Breast epithelium (tissue), 4 donors: ENCODE measurements at places on chromosomes 3 and 15. TPM values are rescaled to one million over a fixed set of nuclear protein-coding genes. Genes with fewer than 3 reads are reported as not detected.

The LTK gene
- total RNA-seq = 0.66 TPM

The ZNF620 gene
- 6.2 TPM for total RNA-seq

The TLR9 gene
- total RNA-seq = not detected

The ST3GAL6 gene
- 22.1 TPM for total RNA-seq

The NRG4 gene
- total RNA-seq = not detected

The ALDH1A3 gene
- total RNA-seq = 24.2 TPM

The SEMA3B gene
- total RNA-seq = 10.1 TPM

The DUOXA2 gene
- total RNA-seq = not detected

The TAGLN3 gene
- total RNA-seq = not detected

The CAND2 gene
- 4.7 TPM for total RNA-seq

The PIGZ gene
- total RNA-seq = 12.0 TPM

The SEMA7A gene
- 0.80 TPM for total RNA-seq

The SCAANT1 gene
- total RNA-seq = not detected

DNA sequence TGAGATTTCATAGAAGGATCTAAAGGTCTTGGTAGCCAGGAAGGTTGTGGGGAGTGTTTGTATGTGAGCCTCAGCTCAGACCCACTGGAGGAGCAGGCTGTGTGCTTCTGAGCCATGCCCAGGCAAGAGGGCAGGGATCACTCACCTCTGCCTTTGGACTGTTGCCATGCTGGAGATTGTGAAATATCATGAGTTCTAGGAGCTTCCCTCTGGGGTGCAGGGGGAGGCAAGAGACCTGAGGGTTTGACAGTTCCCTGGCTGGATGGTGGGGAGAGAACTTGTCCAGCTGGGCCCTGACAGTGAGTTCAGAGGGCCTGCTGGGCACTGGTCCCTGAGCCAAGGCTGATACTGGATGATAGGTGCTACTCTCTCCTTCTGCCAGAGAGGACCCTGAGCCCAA lies 6.0 kb downstream of the SLC6A1 start:
- no peak for DNase-seq

GRCh38 chr15:31226021-31226420 lies 100.6 kb upstream of the KLF13 start:
- no peak for DNase-seq

- DNase-seq = no peak
Measured at GRCh38 chr3:119885746-119886530, 104.0 kb downstream of the NR1I2 start.

GRCh38 chr15:65249641-65250040 lies 37.0 kb downstream of the PARP16 start:
- DNase-seq = no peak

GRCh38 chr15:43794269-43795037 lies 2.3 kb downstream of the SERF2 start:
- DNase-seq = no peak

DNA sequence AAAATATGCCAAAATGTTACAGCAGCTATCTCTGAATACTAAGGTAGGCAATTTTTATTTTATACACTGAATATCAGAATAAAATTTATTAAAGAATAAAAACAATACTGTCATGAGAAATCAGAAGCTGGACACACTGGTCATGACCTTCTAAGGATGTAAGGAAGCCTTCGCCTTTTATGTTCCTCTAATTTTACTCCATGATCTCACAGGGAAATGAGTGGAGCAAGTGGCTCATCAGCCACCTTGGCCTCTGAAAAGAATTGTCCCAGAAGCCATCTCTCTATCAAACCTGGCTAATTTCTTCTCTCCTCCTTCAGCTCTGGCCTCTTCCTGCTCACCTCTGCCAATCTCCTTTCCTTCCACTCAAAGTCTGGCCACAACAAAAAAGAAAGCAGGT lies 48.6 kb downstream of the THRB start:
- DNase-seq = no peak

DNA sequence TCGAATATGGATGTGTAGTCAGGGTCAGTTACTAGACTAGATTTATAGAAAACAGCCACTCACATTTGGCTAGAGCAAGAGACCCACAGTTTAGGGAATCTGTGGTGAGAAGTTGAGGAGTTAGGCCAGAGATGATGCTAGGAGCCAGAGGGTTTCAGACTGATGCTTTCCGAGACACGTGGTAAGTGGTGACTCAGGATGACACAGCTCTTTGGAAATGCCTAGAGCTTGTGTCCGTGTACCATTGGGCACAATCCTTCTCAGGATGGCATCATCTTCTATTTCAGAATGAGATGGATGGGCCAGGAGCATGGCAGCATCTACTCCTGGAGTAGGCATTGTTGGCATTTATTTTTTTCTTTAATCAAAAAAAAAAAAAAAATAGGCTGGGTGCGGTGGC lies 28.5 kb downstream of the PTPRG start:
- no peak for DNase-seq

DNA sequence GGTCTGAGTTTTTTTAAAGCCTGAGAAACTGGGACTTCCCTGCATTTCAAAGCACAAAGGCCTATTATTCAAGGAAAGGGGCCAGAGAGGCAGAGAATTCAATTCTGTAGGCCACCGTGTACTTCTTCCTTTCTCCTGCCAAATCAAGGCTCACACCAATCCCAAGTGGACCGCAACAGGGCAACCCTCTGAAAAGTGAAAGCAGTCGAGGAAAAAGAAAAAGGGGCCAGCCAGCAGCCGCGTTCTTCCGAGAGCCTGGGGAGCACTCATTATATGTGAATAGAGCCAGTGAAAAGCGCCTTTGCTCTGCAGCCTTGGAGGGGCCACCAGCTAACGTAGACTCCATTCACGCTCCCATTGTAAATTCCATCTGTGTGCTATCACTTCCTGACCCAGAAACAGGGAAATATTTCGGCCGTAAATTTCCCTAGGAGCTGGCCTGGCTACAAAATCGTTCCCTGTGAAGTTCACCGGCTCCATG lies 45.9 kb upstream of the THUMPD3 start:
- DNase-seq = no peak

DNA sequence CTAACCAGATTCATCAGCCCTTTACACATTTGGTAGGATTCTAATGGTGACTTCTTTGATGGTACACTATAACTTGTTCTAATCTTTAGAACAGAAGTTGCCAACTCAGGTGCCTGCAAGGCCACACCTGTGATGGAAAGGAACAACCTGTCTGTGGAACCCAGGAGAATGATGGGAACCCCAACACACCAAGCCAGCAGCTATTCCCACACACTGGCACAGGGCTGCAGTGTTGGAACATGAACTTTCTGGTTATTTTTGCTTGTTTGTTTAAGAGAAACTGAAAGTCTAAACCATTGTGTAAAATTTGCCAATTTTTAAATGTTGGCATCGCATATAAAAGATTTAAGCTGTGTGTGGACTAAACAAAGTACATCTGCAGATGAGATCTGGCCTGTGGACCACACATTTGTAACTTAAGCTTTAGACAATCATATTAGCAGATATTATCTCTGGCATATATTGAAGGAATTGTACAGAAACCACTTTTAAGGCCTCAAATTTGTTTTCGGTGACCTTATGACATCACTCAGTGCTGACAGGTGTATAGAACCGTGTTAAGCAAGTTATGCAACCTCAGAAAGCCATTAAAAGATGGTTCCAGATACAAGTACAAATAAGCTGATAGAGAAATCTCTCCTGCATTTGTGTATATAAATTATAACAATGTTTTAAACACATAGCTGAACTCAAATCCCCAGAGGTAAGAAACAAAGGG lies 242.9 kb downstream of the SLC9A9 start:
- no peak for DNase-seq

DNA sequence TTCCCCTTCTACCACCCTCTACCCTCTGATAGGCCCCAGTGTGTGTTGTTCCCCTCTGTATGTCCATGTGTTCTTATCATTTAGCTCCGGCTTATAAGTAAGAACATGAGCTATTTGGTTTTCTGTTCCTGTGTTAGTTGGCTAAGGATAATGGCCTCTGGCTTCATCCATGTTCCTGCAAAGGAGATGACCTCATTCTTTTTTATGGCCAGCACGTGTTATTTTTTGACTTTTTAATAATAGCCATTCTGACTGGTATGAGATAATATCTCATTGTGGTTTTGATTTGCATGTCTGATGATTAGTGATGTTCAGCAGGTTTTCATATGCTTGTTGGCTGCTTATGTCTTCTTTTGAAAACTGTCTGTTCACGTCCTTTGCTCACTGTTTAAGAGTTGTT lies 63.1 kb upstream of the NPHP3 start:
- no peak for DNase-seq

DNA sequence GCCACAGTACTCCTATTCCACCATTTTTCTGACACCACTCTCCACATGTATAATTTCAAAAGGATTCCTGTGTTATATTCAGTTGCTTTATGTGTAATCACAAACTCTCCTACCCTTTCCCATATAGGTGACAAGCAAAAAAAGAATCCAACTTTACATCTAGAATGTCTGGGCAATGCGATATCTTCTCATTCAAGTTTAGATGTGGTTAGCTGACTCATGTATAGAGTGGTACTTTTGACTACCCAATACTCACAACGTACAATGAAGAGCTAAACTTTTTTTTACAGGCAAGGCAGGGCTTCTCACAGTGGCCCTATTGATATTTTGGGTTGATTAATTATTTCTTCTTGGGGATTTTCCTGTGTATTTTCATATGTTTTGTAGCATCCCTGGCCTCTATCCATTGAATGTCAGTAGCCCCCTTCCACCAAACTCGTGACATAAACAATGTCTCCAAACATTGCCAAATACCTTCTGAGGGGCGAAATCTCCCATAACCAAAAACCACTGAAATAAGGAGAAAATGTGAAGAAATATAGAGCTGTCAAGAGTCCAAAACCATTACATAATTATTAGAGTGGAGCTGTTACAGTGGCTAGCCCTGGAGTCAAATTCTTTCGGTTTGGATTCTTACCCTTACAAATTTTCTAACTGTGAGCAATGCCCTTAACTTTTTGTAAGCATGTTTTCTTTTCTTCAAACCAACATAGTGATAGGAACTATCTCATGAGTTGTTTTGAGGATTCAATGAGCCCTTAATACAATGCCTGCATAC lies 342.6 kb downstream of the NSUN3 start:
- no peak for DNase-seq

DNA sequence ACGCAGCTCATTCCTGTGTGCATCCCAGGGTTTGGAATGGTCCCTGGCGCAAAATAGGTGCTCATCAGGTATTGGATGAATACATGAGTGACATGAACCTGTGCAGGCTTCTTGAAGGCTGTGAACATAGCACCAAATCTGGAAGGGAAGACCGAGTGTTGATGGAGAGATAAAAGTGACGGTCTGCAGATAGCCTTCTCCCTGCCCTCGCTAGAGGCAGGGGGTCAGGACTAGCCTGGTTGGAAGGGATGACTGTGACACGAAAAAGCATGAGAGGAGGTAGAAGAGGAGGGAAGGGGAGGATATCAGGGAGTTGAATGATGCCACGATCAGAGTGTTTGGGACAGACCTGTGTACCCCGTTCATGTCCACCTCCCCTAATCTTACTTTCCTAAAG lies 267.1 kb downstream of the XXYLT1 start:
- DNase-seq = no peak

DNA sequence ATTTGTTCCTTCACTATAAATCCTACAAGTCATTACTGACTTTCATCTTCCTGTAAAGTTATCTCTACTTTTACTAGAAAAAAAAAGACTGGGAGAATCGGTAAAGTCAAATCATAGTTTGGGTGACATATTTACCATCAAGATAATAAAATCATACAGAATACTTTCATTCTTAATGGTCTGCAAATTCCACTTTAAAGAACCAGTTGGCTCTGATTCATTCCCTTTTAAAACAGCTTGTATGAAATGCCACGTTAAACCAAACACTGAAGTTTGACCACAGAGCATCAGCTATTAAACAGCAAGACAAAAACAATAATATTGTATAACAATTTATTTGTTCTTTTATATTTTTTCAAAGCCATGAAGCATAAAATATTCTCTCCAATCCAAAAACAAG lies 100.7 kb downstream of the FBN1 start:
- no peak for DNase-seq

- DNase-seq = no peak
Measured at GRCh38 chr15:60616628-60617027, 137.7 kb upstream of the ICE2 start.

DNA sequence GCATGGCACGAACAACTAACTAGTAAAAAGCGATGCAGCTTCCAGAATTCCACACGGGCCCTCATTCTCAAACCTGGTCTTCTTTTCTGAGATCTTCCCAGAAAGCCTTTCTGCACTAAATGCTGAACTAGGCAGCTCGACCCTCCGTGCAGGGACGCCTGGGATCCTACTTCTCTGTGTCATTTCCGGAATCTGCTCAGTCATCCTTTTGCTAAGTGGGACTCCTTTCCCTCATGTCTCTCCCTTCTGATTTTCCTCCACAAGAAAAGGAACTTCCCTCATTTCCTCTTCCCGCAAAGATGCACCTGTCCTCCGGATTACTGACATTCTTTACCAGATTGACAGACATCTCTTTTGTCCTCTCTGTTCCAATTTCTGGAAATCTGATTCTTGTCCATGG lies 9.2 kb upstream of the HES1 start:
- DNase-seq = no peak

GRCh38 chr3:88691081-88691480 lies 416.3 kb upstream of the EPHA3 start:
- DNase-seq = no peak

GRCh38 chr3:157201648-157202278 lies 41.8 kb upstream of the CCNL1 start:
- no peak for DNase-seq

GRCh38 chr3:110598847-110599490 lies 472.6 kb upstream of the NECTIN3 start:
- no peak for DNase-seq

- no peak for DNase-seq
Measured at GRCh38 chr3:59052803-59053411, 3.1 kb upstream of the CFAP20DC start.

GRCh38 chr3:60013241-60013640 lies 963.4 kb upstream of the CFAP20DC start:
- no peak for DNase-seq

GRCh38 chr15:60004009-60004845 lies at the start of gene FOXB1:
FOXB1 (plus strand) TSS chr15:60004311; CDS start chr15:60004964, 653 bp downstream.
- no peak for DNase-seq
